ENCODE measurements at places on chromosomes 1 and 21. TPM values are rescaled to one million over a fixed set of nuclear protein-coding genes. Genes with fewer than 3 reads are reported as not detected.

OLFML2B gene
- 3.2 TPM for total RNA-seq

CD53 gene
- total RNA-seq = not detected

ATPAF1 gene
- total RNA-seq = 36.8 TPM

LORICRIN gene
- total RNA-seq = not detected

FAM3B gene
- total RNA-seq = 4.2 TPM

TMEM51 gene
- 37.4 TPM for total RNA-seq

HMGB4 gene
- not detected for total RNA-seq

OR10Z1 gene
- total RNA-seq = not detected

ACTL8 gene
- not detected for total RNA-seq

NCAM2 gene
- 0.10 TPM for total RNA-seq

RBP7 gene
- total RNA-seq = 9.7 TPM

NRIP1 gene
- total RNA-seq = 84.6 TPM

LRRC3 gene
- 3.1 TPM for total RNA-seq

LIN28A gene
- total RNA-seq = not detected

KRTAP11-1 gene
- not detected for total RNA-seq

AMPD1 gene
- not detected for total RNA-seq

RRP1 gene
- total RNA-seq = 26.4 TPM

HLX gene
- total RNA-seq = 0.35 TPM

ZNF683 gene
- total RNA-seq = not detected

DEGS1 gene
- 261 TPM for total RNA-seq

PRKAA2 gene
- total RNA-seq = 18.8 TPM

CFHR3 gene
- total RNA-seq = not detected

MEX3A gene
- 7.1 TPM for total RNA-seq

KCND3 gene
- 0.30 TPM for total RNA-seq

C1QTNF12 gene
- not detected for total RNA-seq

FOXD2 gene
- total RNA-seq = not detected

CORT gene
- 0.69 TPM for total RNA-seq

SYT14 gene
- 10.8 TPM for total RNA-seq

PLEKHN1 gene
- total RNA-seq = 2.6 TPM

KRTAP12-2 gene
- total RNA-seq = not detected

ZSWIM5 gene
- 0.35 TPM for total RNA-seq

CYP4Z1 gene
- not detected for total RNA-seq

IRF6 gene
- 30.3 TPM for total RNA-seq

SSX2IP gene
- 16.1 TPM for total RNA-seq

DYNLT5 gene
- total RNA-seq = not detected

NES gene
- total RNA-seq = 1.0 TPM

PTPRU gene
- 25.7 TPM for total RNA-seq

EXO5 gene
- total RNA-seq = 8.3 TPM

DNAJC16 gene
- total RNA-seq = 25.7 TPM

LGALS8 gene
- total RNA-seq = 64.1 TPM

KLF17 gene
- not detected for total RNA-seq

RPTN gene
- not detected for total RNA-seq

PRDM16 gene
- total RNA-seq = not detected

BCL2L15 gene
- 8.5 TPM for total RNA-seq

THEM5 gene
- not detected for total RNA-seq

AADACL3 gene
- total RNA-seq = not detected

SH3BP5L gene
- 42.8 TPM for total RNA-seq

TRNAU1AP gene
- total RNA-seq = 46.9 TPM

FRRS1 gene
- 5.0 TPM for total RNA-seq

All from renal cortical epithelial cell (primary cell).